ENCODE measurements at places on chromosomes 11 and 22.

DNA sequence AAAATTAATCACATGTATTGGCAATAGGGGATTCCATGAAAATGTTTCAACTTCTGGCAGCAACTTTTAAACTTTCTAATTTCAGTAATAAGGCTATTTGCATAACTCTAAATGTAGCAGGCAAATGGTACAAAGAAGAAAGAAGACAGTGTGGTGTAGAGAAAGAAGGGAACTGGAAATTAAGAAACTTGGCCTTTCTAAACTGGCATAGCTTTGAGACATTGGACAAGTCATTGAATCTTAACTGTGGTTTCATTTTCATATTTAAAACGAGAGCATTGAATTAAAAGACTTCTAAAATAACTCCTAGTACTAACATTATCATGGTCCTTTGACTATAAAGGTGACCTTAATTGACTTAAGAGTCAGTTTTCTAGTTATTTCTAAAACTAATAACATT lies 125.0 kb downstream of the UVRAG start:
- DNase-seq = no peak

- DNase-seq = no peak
Observed at GRCh38 chr11:80587906-80588305, 1147.1 kb upstream of the TENM4 start.

DNA sequence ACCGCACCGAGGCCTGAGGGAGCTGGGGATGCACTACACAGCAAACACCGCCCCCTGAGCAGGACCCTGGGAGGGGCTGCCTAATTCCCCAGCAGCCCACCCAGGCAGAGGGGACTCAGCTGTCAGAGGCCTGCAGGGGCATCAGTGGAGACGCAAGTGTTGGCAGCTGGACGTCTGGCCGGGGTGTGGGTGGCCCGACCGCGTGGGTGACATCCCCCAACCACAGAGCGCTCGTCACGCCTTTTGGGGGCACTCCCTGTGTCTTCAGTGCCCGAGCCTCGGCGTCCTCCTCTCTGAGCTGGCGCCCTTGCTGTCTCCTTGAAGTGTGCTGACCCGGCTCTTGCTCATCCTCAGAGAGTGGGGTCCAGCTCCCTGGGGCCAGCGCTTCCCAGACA lies 150.2 kb downstream of the BRD1 start:
- no peak for DNase-seq

GRCh38 chr11:29282088-29282487 lies 734.7 kb downstream of the KCNA4 start:
- DNase-seq = no peak

DNA sequence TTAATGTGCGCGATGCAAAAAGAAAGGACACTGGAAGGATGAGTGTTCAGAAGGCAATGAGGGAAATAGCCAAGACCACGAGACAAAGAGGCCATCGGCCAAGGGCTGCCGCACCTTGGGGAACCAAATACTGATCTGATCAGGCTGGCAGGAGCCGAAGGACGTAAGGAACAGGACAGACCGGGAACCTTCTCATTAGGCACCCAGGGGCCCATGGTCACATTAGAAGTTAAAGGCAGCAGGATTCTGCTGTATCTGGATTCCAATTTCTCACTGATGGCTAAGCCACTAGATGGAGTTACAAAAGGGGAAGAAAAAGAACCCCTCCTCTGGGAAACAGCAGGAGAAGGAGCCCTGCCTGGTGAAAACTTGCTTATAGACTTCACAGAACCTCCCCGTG lies 28.8 kb upstream of the CPT1A start:
- no peak for DNase-seq

- no peak for DNase-seq
Observed at GRCh38 chr22:48277868-48278581, 1515.6 kb downstream of the TBC1D22A start.

- DNase-seq = no peak
Observed at GRCh38 chr11:62431171-62431901, 12.5 kb downstream of the SCGB1A1 start.

- DNase-seq = no peak
Observed at GRCh38 chr11:12060385-12060985, 49.9 kb upstream of the MICAL2 start.

DNA sequence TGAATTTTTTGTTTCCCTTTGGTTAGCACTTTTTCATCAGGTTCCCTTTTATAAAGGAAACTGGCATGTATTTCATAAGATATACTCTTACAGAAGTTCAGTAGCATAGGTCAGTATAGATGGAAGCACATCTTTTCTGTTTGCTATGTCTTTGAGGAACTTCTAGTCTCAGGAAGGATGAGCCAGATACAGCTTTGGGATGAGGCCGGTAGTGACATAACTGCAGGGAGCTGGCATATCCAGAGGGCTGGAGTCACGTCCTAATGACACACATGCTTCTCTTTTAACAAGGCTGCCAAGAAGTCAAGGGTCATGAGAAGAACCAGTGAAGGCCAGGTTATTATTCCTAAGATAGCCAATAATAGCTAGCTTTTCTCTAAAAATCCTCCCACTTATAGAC lies 33.3 kb upstream of the ADSL start:
- no peak for DNase-seq

DNA sequence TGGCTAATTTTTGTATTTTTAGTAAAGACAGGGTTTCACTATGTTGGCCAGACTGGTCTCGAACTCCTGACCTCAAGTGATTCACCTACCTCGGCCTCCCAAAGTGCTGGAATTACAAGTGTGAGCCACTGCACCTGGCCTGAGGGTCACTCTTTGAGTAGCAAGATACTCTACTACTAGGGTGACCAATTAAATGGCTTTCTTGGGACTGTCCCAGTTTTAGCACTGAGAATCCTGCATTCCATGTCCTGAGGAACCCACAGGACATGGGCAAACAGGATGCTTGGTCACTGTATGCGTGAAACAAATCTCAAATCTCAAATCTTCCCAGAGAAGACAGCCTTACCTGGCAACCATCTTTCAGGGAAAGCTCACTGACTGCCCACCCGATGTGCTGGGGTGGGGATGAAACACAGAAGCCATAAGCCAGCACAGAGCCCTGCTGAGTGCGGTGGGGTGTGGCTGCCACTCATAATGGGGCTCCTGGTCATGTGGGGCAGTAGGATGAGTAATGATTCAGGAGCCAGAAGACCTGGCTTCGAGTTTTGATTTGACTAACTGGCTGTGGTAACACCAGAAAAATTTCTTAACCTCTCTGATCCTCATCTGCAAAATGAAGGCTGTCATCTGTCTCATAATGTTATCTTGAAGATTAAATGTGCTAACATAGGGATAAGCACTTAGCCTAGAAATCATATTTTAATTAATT lies 11.5 kb downstream of the CLMP start:
- no peak for DNase-seq

GRCh38 chr22:35921777-35922176 lies 106.8 kb downstream of the RBFOX2 start:
- peak; percentile 37 for DNase-seq

- DNase-seq = no peak
Observed at GRCh38 chr11:124460459-124460858, 15.0 kb upstream of the OR8B8 start.

GRCh38 chr22:40552070-40552469 lies 84.4 kb downstream of the MRTFA start:
- DNase-seq = no peak

- no peak for DNase-seq
Observed at GRCh38 chr11:27414644-27415043, 51.6 kb upstream of the CCDC34 start.

GRCh38 chr11:118295815-118296454 lies 8.6 kb upstream of the CD3E start:
- no peak for DNase-seq

GRCh38 chr22:44407987-44408828 lies 89.8 kb downstream of the RTL6 start:
- DNase-seq = no peak

DNA sequence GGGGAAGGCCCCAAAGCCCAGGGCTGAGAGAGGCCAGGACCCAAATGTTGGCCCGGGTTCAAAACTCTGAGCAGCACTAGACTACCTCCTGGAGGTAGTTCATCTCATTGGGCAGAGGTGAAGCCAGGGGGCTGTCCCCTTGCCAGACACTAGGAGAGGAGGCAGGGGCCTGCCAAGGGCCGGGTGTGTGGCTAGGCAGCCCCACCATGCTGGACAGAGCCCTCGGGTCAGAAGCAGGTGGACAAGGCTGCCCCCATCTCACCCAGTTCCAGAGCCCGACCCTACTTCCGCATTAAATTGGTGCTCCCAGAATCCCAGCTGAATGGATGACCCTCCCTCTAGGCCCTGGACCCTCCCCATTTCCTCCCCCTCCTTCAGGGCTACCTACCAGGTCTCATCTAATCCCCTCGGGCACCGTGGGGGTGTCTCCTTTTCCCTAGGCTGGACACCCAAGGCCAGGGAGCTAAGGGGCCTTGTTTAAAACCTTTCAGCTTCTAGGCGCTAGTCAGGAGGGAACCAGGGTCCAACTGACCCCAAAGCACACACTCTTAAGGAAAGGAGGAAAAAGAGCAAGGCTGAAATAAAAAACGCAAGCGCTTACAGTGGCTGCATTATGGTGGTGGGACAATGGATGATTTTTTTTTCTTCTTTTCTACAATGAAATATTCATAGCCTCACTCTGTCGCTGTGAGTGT lies 72.1 kb upstream of the TCF20 start:
- DNase-seq = no peak

DNA sequence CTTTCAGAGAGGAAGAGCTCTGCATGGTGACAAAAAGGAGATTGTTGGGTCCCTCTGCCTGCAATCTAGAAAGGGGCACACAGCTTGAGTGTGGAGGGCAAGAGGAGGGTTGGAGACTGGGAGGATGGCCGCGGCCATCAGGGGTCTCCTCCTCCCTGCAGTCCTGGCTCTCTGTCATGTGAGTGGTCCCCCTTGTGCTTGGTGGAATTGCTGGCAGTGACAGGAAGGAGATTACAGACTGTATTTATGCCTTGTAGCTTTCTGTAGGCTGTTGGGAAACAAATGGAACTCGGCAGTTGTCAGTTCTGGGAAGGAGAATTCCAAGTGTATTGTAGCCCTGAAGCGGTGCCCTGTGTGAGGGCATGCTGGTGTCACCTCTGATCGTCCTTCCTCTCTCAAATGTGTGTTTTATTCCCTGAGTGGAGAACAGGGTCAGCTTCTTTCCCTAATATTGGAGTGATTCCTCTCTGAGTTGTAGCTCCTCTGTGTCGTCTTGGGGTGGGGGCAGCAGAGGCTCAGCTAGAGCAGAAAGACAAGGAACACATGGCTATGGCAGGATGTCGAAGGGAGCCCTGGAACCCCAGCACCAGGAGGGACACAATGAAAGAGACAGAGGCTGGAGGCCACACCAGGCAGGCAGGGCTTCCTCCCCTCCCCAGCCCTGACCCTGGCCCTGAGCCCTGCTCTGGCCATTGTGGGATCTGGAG lies 163.1 kb downstream of the PKNOX2 start:
- no peak for DNase-seq

GRCh38 chr11:32148895-32149294 lies 58.0 kb downstream of the RCN1 start:
- DNase-seq = no peak

GRCh38 chr11:34601085-34601444 lies 19.8 kb upstream of the EHF start:
- no peak for DNase-seq

DNA sequence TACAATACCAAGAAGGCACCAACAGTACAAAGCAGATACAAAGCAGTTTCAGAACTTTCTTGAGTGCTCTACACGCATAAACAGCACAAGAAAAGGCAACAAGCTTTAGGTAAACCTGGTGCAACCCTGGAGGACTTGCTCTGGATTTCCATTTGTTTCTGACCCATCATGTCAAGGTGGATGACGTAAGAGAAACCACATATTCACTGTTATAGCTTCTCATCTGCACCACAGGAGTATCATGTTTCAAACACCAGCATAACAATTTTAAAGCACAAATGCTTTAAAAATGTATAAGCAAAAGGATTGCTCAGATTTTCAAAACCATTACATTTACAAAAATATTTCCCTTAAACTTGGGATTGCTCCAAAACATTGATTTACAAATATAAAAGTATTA lies 25.0 kb upstream of the YPEL1 start:
- no peak for DNase-seq

GRCh38 chr11:34970480-34970879 lies 54.1 kb downstream of the PDHX start:
- DNase-seq = no peak

GRCh38 chr11:64620381-64620971 lies 29.5 kb downstream of the SLC22A12 start:
- peak; percentile 43 for DNase-seq

GRCh38 chr11:12674571-12674935 lies 332 bp downstream of the TEAD1 start:
- no peak for DNase-seq

DNA sequence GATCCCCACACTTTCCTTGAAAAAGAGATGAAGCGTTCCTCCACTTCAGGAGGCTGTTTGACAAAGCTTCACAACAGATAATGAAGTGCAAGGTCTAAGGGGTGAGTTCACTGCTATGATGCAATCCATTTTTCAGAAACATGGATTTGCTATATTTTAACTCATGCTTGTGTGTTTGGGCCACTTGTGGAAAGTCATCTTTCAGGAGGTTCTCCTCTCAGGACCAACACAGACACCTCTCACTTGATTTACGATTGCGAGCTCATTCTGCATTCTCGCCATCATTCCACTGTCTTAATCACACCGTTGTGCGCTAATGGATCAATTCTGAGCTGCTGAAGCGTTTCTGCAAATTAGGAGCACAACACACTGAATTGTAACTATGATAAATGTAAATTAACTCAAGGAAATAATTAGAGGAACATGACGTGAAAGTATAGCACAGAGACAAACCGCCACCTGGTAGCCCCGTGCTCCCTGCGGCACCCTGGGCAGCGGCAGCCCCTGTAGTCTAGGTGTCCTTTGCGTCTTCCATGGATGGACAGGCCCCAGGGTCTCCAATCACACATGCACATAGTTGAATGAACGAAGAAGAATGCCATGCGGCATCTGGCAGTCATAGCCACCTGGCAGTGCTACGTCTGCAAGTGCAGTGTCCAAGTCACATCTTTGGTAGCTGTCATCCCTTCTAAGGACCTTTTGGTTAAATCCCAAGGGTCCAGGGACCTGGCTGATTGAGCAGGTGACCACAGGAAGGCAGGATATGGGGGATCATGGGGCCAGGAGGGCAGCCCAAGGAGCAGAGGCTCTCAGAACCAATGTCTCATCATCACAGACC lies 28.1 kb upstream of the RTL6 start:
- DNase-seq = no peak

- no peak for DNase-seq
Observed at GRCh38 chr11:73784080-73784634, 3.5 kb upstream of the MRPL48 start.

DNA sequence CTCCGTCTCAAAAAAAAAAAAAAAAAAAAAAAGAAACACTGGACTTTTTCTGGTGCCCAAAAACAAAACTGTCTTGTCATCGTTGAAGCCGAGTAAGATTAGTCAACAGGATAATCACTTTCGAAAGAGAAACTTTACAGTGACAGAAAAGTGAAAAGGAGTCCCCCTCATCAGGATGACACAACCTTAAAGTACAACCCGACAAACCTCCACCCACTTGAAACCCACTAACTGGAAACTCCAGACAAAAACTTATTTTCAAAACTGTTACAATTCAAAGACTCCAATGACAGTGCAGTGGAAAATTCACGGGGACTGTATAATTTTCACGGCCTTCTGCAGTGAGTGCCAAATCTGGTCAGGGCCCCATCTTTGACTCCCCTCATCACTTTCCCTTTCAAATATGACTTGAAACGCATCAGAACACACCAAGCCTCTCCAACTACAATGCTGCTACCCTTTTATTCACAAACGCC lies 1.3 kb downstream of the DENND5A start:
- no peak for DNase-seq

- DNase-seq = no peak
Observed at GRCh38 chr22:17569971-17570511, 6.7 kb downstream of the SLC25A18 start.
